ENCODE measurements at places on chromosomes 7 and 10.
A peak's percentile ranks its signal among the peaks of the same experiment; 100 is the strongest.

DNA sequence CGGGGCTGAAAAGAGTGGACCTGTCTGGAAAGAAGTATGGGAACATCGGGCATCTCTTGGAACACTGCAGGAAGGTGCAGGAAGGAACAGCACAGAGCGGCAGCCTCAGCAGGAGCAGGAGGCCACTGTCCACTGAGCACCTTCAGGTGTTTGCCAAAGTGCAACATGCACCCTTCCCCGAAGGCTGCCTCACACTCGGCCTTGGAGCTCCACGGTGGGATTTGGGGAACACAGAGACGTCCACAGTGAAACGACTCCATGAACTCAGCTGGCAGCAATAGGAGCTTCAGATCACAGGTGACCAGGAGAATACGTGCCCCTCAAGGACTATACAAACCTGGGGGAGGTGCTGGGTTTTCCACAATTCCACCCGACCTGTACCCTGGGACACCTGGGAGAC, 140.3 kb upstream of the RET start:
- H3K27me3 ChIP-seq: peaks cover 38% of the 10 kb centered on the region
- H3K36me3 ChIP-seq: no peaks in the 10 kb centered on the region
- H3K4me3 ChIP-seq: no peak overlapping the region
- no peak for DNase-seq
- H3K27ac ChIP-seq: no peak overlapping the region

GRCh38 chr7:39356172-39356925, 209.9 kb upstream of the YAE1 start:
- DNase-seq: no peak
- H3K4me3 ChIP-seq: no peak overlapping the region
- no peaks in the 10 kb centered on the region for H3K27me3 ChIP-seq
- H3K27ac ChIP-seq: no peak overlapping the region
- no peaks in the 10 kb centered on the region for H3K4me1 ChIP-seq
- H3K36me3 ChIP-seq: no peaks in the 10 kb centered on the region

DNA sequence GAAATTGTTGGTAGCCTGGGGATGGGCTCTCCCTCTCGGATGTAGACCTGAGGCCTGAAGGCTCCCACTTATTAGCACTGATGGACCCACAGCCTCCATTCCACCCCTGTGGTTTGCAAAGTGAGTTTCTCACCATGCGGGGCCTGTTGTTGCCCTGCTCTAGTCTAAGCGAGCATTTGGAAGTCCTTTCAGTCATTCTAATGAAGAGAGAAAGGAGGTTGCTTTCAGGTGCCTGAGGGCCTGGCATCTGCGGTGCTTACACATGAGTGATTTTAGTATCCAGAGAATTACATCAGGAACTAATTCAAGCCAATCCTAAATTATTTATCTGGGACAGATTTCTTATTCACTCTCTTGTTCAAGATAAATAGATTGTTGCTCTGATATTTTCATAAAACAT, 61.6 kb downstream of the NAMPT start:
- peaks cover 5% of the 10 kb centered on the region for H3K4me1 ChIP-seq
- H3K27me3 ChIP-seq: no peaks in the 10 kb centered on the region
- H3K27ac ChIP-seq: peak overlapping the region; percentile 37
- no peak overlapping the region for H3K4me3 ChIP-seq
- H3K36me3 ChIP-seq: no peaks in the 10 kb centered on the region

DNA sequence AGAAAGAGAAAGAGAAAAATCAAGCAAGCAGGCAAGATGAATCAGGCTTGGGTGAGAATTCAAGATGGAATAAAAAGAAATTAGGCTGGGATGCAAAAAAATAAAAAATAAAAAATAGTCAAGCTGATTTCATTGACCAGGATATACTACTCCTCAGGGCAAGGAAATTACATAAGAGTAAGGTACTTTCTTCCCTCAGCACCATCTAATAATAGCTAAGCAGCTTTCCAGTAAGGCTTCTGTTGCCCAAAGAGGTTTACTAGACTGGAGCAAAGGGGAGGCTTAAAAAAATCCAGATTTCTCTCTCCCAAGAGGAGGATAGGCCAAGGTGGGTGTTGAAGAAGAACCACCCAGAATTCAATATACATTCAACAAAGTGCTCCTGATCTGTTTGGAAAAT, 93.6 kb downstream of the NEURL1 start:
- H3K27me3 ChIP-seq: peaks cover 4% of the 10 kb centered on the region
- H3K4me1 ChIP-seq: no peaks in the 10 kb centered on the region
- no peaks in the 10 kb centered on the region for H3K36me3 ChIP-seq
- DNase-seq: no peak
- no peak overlapping the region for H3K4me3 ChIP-seq
- H3K27ac ChIP-seq: no peak overlapping the region

DNA sequence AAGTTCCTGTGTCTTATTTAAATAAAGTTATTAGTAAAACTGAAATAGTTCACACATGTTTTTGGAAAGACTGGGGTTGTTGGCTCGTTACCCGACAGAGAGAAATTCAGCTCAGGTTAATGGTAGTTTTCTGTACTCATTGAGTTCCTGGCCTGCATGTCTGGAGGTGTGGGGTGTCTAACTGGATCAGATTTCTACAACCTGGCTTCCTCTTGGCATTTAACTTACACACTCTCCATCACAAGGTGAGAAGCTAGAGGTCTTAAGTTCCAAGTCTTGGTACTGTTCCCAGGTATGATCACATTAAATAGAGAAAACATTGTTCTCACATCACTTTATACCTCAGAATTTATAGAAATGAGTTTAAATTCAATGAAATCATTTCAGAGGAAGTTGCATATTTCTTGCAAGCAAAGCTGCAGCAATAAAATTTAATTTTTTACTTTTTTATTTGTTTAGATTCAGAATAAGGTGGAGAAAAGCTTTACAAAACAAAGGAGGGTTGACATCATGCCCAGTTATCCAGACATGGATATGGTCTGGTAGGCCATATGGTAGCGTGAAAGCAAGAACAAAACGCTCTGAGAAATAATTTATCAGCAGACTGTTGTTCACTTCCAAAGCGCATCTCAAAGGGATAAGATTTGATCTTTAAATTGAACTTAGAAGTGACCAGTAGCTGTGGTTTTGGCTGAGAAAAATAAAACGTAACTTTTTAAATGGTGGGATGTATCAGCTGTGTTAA, 120.6 kb downstream of the GLCCI1 start:
- H3K27ac ChIP-seq: no peak overlapping the region
- H3K4me1 ChIP-seq: no peaks in the 10 kb centered on the region
- H3K4me3 ChIP-seq: no peak overlapping the region
- H3K36me3 ChIP-seq: peaks cover 17% of the 10 kb centered on the region
- no peaks in the 10 kb centered on the region for H3K27me3 ChIP-seq

DNA sequence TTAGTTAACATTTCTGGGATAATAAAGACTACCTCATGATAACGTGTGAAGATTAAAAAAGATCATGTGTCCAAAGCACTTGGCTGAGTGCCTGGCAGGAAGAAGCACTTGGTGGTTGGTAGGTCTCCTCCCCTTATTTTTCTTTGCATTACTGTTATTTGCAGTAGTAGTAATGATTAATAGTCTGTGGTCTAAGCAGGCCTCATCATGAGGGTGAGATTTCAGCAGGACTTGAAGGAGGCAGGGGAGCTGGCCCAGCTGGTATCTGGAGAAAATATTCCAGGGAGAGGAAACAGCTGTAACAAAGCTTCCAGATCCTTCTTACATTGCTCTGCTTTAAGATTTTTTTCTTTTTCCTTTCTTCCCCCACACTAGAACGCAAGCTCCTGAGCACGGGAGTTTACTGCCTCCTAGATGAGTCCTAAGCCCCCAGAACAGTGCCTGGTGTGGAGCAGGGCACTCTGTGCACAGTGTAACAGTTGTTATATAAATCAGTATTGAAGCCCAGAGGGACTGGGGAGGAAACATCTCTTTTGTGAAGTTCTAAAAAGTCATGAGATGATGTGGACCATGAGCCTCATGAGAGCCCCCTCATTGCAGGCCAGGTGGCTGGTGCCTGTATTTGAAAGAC, 31.1 kb upstream of the RHEB start:
- no peaks in the 10 kb centered on the region for H3K27me3 ChIP-seq
- peak; percentile 66 for DNase-seq
- H3K36me3 ChIP-seq: no peaks in the 10 kb centered on the region
- peaks cover 4% of the 10 kb centered on the region for H3K4me1 ChIP-seq
- no peak overlapping the region for H3K27ac ChIP-seq

- H3K4me3 ChIP-seq: no peak overlapping the region
- peaks cover 29% of the 10 kb centered on the region for H3K4me1 ChIP-seq
- H3K36me3 ChIP-seq: no peaks in the 10 kb centered on the region
These were observed 41.5 kb downstream of the MINPP1 start for GRCh38 chr10:87546210-87546609.

DNA sequence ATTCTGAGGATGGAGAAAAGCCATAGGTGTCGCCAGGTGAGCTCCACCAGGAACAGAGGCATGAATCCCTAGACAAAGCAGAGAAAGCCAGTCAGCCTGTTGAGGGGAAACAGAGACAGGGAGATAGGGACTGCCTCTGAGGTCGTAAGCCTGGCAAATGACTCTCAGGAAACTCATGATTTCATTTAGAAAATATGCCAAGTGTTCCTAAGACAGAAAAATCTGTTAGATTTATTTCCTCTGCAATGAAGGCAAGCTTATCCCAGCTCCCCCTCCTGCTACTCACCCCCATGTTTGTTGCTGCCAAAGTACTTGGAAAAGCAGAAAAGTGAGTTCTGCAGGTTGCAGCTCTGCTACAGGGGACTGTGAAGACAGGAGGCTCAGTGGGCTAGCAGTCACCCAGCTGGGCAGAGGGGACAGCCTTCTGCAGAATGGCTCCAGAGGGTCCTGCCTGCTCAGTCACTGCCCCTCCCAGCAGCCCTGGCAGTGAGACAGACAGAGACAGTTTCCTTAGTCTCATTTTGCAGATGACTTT, 184.3 kb downstream of the ADRA2A start:
- H3K4me3 ChIP-seq: no peak overlapping the region
- H3K27me3 ChIP-seq: no peaks in the 10 kb centered on the region
- no peak overlapping the region for H3K27ac ChIP-seq
- no peaks in the 10 kb centered on the region for H3K36me3 ChIP-seq
- DNase-seq: no peak

- no peaks in the 10 kb centered on the region for H3K27me3 ChIP-seq
- peak overlapping the region; percentile 65 for H3K4me3 ChIP-seq
- no peaks in the 10 kb centered on the region for H3K4me1 ChIP-seq
- DNase-seq: no peak
- H3K36me3 ChIP-seq: no peaks in the 10 kb centered on the region
- H3K27ac ChIP-seq: peak overlapping the region; percentile 88
These were observed 47.3 kb downstream of the NPVF start for GRCh38 chr7:25180946-25181345.

DNA sequence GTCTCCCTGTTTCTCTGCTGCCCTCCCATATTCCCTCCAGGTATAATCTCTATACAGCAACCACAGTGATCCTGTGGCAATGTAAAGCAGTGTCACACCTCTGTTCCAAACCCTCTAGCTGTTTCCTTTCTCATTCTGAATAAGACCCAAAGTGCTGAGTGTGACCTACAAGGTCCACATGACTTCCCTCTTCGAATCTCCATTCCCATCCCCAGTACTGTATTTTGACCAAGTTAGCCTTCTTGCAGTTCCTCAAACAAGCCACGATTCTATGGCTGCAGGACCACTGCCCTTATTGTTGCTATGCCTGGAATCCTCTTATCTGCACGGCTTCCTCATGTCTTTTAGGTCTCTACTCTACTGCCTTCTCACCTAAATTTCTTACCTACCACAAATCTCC, 291.9 kb downstream of the DOCK4 start:
- H3K4me1 ChIP-seq: no peaks in the 10 kb centered on the region
- no peaks in the 10 kb centered on the region for H3K27me3 ChIP-seq
- H3K4me3 ChIP-seq: no peak overlapping the region
- DNase-seq: no peak
- peaks cover 28% of the 10 kb centered on the region for H3K36me3 ChIP-seq
- H3K27ac ChIP-seq: no peak overlapping the region

GRCh38 chr7:19728716-19729115, 19.9 kb upstream of the POLR1F start:
- no peak overlapping the region for H3K27ac ChIP-seq
- H3K4me1 ChIP-seq: no peaks in the 10 kb centered on the region
- DNase-seq: no peak

- peaks cover 6% of the 10 kb centered on the region for H3K27me3 ChIP-seq
- no peak overlapping the region for H3K27ac ChIP-seq
- no peak overlapping the region for H3K4me3 ChIP-seq
- DNase-seq: no peak
These were observed 2.2 kb downstream of the ZNF365 start for GRCh38 chr10:62376071-62377025.

GRCh38 chr10:51063659-51064535, 10.4 kb upstream of the PRKG1 start:
- no peaks in the 10 kb centered on the region for H3K27me3 ChIP-seq
- no peak overlapping the region for H3K4me3 ChIP-seq
- no peaks in the 10 kb centered on the region for H3K36me3 ChIP-seq

DNA sequence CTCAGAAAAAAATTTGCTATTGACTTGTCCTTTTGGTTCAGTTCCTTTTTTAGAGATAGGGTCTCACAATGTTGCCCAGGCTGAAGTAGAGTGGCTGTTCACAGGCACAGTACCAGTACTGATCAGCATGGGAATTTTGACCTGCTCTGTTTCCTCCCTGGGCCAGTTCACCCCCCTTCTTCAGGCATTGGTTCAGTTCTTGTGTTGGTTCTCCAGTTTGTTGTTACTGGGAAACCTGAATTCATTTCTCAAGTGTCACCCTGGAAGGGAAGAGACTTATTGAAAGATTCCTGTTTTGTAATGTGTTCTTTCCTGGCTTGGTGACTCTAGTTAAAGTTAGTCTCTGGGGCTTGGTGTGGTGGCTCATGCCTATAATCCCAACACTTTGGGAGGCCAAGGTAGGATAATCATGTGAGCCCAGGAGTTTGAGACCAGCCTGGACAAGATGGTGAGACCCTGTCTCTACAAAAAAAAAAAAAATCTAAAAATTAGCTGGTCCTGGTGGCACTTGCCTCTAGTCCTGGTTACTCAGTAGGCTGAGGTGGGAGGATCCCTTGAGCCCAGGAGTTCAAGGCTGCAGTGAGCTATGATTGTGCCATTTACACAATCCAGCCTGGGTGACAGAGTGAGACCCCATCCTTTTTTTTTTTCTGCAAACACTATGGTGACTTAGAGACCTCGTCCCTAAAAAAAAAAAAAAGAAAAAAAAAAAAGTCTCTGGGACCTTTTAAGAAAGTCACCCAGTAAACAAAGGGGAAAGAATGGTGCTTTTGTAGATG, 52.7 kb downstream of the CNNM2 start:
- no peak for DNase-seq
- no peak overlapping the region for H3K27ac ChIP-seq
- H3K36me3 ChIP-seq: no peaks in the 10 kb centered on the region
- no peaks in the 10 kb centered on the region for H3K27me3 ChIP-seq
- no peaks in the 10 kb centered on the region for H3K4me1 ChIP-seq

DNA sequence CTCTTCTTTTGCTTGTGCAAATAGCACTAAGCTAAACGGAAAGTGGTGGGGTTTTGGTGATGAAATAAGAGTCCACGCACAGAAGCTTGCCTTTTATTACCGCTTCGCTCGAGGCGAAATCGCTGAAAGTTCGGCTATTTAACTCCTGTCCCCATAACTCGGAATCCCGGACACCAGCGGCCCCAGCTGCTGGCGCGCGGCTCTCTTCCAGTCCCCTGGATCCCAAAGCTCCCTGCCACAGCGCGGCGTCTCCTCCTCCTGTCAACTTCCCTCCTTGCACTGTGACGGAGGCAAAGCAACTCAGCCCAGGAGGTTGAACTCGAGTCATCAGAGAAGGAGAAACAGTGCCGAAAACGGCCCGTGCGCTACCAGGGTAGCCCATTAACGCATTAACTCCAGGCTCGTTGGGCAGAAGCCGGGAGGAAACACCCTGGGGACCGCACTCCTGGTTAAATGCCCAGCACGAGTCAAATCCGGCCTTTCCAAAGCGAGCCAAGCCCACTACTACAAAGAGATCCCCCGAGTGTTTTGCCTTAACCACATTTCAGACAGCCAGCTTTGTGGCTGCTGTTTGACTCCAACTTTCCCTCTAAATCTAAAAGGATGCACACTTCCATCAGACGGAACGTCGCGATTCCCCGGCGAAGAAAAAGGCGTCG, 1.3 kb downstream of the SEMA3D start:
- H3K27ac ChIP-seq: peak overlapping the region; percentile 37
- DNase-seq: peak; percentile 59
- H3K36me3 ChIP-seq: no peaks in the 10 kb centered on the region
- H3K4me3 ChIP-seq: peak overlapping the region; percentile 52
